Hematopoietic multipotent progenitor cell treated with erythropoietin and hydrocortisone succinate and interleukin-3 and kit ligand, for 4 days (in vitro differentiated cells): ENCODE measurements at places on chromosomes 5 and 9.
A peak's percentile ranks its signal among the peaks of the same experiment; 100 is the strongest.

DNA sequence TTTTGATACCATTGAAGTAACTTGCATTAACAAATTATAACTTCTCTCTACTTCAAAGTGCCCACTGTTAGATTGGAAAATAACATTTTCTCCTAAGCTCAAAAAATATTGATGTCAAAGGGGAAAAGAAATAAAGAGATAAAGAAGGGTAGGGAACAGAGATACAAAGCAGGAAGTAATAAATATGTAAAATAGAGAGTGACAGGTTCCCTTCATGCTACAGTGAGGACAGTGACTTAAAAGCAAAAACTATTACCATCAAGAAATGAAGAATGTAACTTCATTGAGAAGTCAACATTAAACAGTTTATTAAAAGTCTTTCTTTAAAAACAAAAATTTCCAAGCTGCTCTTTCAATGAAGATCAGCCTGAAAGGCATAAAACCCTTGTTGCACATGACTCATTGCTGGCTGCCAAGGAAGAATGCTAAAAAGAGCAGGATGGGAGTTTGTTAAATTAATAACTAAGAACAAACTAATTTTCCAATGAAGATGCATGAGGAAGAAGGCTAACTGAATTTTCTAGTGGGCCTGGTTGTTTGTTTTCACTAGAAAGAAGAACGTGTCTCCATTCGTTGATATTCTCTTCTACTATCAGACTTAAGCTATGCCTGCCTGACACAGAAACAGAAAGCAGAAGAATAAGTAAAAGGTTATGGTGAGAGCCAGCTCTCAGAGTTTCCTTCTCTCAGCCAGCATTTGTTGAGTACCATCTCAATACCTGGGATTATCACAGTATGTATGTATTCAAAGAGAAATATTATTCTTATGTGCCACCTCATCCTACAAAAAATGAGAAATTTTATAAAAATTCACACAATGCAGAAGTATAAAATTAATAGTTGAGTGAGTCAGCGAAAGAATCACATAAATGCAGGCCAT, 197.8 kb upstream of the NREP start:
- no peak for DNase-seq

GRCh38 chr9:137067860-137068538, 2.4 kb downstream of the SAPCD2 start:
- peak; percentile 95 for DNase-seq

DNA sequence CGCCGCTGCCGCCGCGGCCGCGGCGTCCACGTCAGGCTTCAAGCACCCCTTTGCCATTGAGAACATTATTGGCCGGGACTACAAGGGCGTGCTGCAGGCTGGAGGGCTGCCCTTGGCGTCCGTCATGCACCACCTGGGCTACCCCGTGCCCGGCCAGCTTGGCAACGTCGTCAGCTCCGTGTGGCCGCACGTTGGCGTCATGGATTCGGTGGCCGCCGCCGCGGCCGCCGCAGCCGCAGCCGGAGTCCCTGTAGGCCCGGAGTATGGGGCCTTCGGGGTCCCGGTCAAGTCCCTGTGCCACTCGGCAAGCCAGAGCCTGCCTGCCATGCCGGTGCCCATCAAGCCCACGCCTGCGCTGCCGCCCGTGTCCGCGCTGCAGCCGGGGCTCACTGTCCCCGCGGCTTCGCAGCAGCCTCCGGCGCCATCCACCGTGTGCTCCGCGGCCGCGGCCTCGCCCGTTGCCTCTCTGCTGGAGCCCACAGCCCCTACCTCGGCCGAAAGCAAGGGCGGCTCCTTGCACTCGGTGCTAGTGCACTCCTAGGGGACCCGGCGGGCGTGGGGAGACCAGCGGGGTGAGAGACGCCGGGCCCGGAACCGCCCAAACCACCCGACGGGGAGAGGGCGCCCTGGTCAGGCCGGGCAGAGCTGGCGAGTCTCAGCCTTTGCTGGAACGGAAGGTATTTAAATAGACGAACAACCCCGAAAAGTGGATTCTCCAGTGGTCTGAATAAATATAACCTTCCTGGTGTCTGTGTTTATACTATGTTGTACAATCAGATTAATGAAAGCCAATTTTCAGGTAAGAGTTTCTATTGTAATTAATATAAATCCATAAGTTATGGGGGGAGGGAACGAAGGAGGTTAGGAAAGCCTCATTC, 1.2 kb downstream of the FOXB2 start:
- peak; percentile 24 for DNase-seq

GRCh38 chr9:121707477-121708424, 56.3 kb downstream of the DAB2IP start:
- no peak for DNase-seq

DNA sequence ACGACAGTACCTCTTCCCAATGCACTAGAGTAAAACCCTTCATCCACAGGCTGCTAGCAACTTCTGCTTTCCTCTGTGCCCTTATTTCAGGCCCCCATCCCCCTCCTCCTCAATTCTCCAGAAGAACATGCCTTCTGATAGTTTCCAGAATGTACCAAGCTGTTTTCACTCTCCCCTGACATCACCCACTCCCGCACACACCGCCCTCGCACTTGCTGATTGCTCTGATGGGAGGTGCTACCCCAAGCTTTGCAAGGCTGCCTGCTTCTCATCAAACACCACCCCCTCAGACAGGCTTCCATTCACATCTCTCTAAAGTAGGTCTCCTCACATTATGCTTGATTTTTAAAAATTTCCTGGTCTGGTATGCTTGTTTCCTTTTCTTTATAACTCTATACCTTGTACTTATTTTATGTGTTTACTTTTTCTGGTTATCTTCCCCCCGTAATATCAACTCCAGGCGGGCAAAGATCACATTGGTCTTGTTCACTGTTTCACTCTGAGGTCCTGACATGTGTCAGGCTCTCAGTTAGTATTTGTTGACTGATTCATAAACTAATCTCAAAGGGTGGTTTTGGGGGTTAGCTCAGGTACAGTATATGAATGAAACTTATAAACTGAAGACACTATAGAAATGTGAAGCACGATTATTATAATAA, 91.0 kb upstream of the C9orf72 start:
- DNase-seq, result no peak

DNA sequence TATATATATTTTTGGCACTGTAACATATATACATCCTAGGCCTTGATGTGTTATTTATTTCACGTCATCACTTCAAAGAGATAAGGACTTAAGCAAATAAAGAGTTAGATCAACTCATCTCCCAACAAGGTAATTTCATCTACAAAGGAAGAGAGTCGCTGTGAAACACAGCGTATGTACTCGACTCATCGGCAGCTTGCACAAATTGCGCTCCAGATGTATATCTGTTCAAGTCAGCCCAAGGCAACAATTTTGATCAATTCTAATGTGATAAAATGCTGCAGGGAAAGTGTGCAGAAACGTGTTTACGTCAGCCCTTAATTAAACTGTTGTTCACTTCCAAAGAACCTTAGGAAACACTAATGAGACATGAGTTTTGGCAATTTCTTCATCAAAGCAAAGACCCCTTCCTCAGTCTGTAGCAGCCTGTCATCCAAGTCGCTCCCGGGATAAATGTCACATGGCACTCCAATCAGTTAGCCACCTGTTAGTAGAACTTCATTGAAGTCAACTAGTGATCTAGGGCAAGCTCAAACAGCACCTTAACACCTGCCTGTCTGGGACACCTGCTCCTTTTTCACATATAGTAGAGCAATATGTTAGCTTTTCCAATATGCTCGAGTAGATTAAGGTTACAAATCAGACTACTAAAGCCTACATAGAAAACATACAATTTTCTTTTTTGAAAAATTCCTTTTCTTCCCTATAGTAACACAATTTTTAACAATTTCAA, 182.4 kb downstream of the NFIB start:
- no peak for DNase-seq

DNA sequence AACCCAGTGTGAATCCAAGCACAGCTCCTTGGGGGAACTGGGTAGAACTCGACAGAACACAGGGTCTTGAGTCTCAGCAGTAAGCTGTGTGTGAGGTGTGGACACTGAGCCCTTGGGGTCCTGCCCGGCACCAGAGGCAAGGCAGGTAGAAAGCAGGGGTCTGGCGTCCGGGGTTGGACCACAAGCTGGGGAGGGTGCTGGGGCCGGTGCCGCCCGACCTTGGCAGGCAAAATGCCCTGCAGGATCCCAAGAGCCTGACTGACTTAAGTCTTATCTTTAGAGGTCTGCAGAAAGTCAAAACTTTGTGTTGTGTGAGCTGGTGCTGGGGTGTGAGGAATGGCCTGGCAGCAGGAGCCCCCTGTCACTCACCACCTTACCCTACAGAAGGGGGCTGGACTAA, 49.3 kb downstream of the HABP4 start:
- DNase-seq, result no peak
